Stimulated activated CD4-positive, alpha-beta T cell treated with anti-CD3 and anti-CD28 coated beads, Interleukin-1b, Interleukin-23, amount 100 ng/mL, for 24 hours (primary cell): ENCODE measurements at places on chromosomes 6 and 20.

- no peak for DNase-seq
Observed at GRCh38 chr6:100986921-100987320, 105.8 kb upstream of the ASCC3 start.

GRCh38 chr20:15848126-15848525 is 725.1 kb downstream of the KIF16B start:
- no peak for DNase-seq

DNA sequence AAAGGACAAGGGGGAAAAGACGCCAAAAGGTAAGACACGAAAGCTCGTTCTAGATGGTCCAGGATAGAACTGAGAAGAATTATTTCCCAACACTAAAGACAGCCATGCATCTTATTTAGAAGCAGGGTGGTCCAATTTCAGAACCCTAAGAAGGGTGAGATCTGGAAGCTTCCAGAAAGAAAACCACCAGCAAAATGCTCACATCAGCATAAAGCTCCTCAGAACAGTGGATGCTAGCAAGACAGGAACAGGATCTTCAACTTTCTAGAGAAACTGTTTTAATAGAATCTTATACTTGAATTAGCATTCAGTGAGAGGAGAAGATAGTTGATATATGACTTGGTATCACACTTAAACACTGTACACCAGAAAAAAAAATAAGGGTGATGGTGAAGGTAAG is 101.5 kb downstream of the ZFP64 start:
- no peak for DNase-seq

DNA sequence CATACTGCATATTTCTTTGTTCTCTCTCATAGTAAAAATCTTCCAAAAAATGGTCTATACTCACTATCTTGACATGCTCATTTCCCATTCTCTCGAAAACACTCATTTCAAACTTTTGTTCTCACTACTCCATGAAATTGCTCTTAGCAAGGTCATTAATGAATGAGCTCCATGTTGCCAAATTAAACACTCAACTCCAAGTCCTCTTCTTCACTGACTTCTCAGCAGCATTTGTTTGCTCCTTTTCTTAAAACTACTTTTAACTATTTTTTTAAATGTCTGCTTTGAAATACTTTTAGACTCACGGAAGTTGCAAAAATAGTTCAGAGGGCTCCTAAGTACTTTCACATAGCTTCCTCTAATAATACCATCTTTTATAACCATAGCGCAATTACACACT is 274.0 kb upstream of the PREP start:
- no peak for DNase-seq

- peak; percentile 64 for DNase-seq
Observed at GRCh38 chr20:5749952-5750779, at the start of gene SHLD1. TSS of gene SHLD1 (plus strand) at chr20:5750401. CDS start at chr20:5772866, 22,465 bp downstream.

- peak; percentile 4 for DNase-seq
Observed at GRCh38 chr20:52150440-52151258, 40.9 kb downstream of the ZFP64 start.

DNA sequence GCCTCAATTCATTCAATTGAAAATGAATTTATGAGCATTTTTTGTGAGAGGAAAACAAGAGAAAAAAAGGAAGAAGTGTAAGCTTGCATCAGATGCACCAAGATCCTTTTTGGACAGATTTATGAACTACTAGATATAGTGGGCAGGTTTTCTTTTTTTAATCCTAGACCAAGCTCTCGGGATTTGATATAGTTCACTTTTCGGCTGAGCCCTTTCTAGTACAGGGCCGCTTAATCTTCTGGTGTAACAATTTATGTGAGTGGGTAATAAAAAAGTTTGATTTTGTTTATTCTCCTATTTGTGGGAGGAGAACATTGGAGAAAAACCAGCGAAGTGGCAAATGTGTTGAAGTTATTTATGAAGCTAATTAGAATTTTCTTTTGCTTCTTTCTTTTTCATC is 538.0 kb downstream of the UTRN start:
- no peak for DNase-seq

GRCh38 chr20:53844259-53844658 is 226.1 kb downstream of the BCAS1 start:
- no peak for DNase-seq

DNA sequence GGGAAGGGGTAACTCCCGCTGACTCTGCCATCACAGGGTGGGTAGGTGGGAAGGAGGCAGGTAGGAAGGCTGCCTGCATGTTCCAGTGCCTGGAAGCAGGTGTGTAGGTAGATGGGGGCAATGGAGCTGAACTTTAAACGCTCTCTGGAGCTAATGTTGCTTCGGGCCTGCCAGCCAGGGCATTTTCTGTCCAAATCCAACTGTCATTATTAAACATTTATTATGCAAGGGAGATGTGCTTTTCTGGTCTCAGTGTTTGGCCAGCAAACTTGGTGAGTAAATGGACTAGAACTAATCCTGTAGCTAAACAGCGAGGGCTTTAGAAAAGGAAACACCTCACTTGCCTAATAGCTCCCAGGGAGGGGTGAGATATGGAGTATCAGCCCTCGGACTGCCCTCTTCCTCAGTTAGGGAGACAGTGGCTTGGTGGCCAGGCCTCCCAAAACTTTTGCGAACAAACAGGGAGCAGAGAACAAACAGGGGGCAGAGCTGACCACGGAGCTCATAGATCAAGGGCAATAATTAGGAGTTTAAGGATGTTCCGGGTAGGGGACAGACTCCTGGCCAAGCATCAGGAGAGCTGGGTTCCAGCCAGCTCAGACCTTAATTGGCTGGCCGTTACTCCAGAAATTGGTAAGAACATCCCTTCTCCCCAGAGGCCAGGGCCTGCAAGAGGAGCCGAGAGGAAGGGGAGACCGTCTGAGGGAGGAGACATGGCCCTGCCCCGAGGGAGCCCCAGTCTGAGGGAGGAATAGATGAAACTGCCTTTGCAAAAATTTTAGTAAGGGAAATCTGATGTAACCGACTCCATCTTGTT is 131.1 kb downstream of the VEGFA start:
- no peak for DNase-seq

DNA sequence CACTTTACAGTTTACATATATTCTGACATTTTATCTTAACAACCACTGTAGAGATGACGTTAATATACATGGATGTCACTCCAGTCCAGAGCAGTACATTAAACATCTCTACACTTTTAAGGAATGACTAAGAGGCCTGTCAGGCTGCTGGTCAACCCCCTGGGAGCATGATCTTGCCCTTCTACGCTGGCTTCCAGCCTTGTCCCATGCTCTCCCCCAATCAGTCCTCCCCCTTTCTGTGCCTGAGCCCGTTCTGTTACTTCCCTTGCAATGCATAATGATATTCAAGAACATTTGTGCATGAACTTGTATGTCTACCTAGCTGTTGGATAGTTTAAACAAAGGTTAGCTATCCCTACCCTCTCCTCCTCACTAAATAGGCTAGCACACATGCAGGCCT is 40.5 kb upstream of the PLCB4 start:
- no peak for DNase-seq

DNA sequence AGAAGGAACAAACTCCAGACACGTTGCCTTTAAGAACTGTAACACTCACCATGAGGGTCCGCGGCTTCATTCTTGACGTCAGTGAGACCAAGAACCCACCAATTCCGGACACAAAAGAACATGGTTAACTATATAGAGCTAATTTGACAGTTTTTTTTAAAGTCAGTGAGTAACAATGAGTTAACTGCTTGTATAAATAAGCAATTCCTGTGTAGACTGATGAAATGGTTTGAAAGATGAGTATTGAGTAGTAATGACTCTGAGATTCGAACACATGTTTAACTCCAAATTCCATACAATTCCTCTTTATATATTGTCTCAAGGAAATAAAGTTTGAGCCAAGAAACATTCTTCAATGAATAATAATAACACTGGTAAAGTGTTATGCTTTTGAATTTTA is 478.0 kb downstream of the MMUT start:
- no peak for DNase-seq

GRCh38 chr6:17721671-17722070 is 14.9 kb upstream of the NUP153 start:
- no peak for DNase-seq

DNA sequence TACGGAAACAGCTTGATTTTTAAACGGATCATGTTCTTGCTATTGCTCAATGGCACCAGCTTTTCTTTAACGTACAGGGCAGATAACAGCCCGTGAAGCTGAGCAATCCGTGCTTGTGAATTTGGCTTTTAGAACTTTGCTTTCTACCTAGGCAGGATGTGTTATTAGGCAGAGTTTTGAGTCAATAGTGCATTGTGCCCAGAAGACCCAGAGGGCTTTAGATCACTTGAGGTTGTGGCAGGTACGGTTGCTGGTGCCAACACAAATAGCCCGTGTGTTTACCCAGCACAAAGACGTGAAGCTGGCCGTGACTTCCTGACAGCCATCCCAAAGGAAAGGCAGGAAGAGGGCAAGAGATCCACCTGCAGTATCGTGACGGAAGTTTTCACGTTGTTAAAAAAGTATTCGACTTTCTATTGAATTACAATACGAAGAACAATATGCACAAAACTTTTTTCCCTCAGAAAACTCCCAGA is 117.4 kb upstream of the FRMD1 start:
- DNase-seq = no peak

DNA sequence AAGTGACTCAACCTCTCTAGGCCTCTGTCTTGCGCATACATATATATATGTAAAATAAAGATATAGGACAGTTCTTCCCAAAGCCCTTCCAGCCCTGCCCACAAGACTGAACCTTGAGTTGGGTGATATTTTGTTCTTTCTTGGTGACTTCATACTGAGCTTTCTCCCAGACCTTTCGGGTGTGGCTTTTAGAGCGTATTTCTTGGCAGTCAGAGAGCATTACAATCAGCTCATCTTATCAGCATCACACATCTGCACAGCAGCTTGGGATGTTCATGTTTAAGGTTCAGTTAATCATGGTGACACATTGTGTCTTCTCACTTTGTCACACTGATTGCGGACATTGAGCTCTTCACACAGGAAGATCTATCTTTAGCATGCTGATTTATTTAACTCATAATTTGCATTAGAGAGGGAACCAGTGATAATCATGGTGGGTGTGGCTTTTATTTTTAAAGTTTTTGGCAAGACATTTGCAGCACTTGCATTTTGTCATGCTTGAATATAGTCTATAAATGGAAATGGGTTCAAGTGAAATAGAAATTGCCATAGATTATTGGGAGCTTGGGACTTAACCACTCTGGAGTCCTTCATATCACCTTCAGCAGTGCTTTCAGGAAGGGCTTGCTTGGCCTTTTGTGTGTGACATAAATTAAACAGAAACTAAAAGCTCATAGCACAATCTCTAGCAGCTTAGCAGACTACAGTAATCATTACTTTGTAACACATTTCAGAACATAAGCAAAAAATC is 8.3 kb downstream of the KIF3B start:
- DNase-seq = peak; percentile 16

DNA sequence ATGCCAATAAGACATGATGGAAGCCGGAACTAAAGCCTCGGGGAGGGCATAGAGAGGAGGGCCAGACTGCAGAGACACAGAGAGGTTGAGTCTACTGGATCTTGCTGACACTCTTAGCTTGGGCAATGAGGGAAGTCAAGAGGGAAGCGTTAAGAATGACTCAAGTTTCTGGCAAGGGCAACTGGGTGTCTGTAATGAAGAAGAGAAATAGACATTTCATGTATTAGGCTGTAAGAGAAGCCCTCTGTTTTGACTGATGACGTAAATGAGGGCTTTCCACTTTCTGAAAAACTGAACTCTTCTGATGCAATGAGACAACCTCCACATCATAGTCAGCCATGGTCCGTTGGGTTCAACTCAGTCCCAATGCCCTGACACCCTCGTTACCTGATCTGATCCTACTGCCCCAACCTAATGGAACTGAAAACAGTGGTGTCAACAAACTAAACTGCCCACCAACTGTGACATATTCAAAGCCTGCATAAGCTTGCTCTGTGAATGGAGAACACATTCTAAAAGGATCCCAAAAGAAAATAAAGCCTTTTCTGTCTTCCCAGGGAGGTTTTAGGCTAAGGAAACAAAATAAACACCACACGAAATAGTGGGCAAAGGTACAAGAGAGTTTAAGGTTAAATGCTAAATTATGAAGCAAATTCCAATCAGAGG is 45.8 kb upstream of the PNRC1 start:
- no peak for DNase-seq

GRCh38 chr6:148044921-148045320 is 297.7 kb upstream of the SASH1 start:
- no peak for DNase-seq

- DNase-seq = peak; percentile 24
Observed at GRCh38 chr6:33014841-33015634, 5.6 kb upstream of the HLA-DOA start.

DNA sequence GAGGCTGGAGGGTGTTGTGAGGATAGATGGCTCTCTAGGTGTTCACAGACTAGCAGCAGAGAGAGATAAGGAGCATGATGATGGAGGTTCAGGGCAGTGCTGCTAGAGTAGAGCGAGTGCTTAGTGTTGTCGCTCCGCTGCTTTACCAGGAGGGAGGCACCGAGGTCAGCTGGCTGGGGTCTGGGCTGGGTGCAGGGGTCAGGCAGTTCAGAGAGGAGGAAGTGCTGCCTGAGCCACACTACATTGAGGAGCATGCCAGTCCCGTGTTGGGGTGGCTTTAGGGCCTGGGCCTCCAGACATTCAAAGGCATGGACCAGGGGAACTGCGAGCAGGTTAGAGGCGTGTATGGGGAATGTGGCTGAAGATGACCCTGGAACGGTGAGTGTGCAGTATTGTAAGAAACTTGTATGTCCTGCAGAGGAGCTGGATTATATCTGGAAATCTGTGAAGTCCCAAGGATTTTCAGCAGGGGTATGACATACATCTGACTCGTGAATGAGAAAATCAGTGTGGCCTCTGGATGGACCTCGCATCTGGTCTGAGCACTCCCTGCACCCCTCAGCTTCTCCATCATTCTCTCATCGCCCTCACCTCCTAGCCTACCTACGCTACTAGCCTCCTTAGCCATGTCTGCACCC is 66.9 kb downstream of the IGF2R start:
- DNase-seq = no peak

DNA sequence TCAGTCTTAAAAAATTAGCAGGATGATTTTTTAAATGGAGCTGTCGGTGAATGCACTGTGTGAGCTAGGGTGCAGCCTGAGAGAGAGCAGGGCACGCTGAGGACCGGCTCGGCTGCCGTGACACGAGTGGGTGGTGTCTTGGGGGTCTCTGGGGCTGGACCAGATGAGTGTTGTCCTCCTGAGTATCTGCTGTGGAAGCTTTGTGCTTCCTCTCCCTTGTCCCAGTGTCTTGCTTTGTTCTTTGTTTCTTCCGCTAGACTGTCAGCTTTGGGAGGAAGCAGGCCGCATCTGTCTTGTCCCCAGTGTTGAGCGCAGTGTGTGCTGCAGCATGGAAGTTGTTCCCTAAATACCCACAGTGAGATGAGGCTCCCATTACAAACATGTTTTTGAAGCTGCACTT is 89.4 kb downstream of the RTN4IP1 start:
- DNase-seq = no peak

DNA sequence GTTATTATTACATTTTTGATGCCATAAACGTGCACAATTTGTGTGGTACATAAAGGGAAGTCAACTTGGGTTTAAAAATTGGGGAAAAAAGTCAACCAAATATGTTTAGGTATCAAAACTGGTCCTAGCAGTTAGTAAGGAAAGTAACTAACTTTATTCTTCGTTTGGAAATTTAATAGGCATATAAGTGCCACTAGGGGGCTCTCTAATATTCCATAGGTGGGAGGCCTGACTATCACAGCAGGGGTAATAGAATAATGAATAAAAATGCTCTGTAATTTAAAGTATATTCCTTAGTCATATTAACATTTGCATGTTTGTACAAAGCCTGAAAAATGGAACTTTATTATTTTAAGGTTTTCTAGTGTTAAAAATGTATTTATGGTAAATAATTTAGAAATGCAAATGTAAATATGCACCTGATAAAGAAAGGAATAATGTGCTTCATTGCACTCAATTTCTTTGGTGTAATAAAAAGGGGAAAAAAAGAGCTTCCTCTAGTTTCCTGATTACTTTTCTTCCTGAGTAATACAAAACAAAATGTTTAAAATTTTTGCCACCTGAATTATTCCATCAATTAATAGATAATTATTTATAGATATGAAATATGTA is 125.7 kb upstream of the HDAC2 start:
- DNase-seq = no peak
